WTC11 (cell line): ENCODE measurements at places on chromosomes 3 and 15. TPM values are rescaled to one million over a fixed set of nuclear protein-coding genes. Genes with fewer than 3 reads are reported as not detected.

GRCh38 chr3:175155172-175155571, 296.0 kb downstream of the NAALADL2 start:
- H3K27me3 ChIP-seq: no peaks in the 10 kb centered on the region
- H3K4me3 ChIP-seq: no peak overlapping the region
- H3K4me1 ChIP-seq: peaks cover 36% of the 10 kb centered on the region
- no peak overlapping the region for H3K27ac ChIP-seq
- DNase-seq: no peak

GRCh38 chr3:126685493-126685892, 18.5 kb upstream of the CHCHD6 start:
- peaks cover 21% of the 10 kb centered on the region for H3K4me1 ChIP-seq
- no peak overlapping the region for H3K4me3 ChIP-seq
- DNase-seq: no peak
- H3K27ac ChIP-seq: no peak overlapping the region
- H3K36me3 ChIP-seq: no peaks in the 10 kb centered on the region

Gene ZNF710
- 22.3 to 25.9 TPM (median 24.0 TPM) in 3 replicates for total RNA-seq

DNA sequence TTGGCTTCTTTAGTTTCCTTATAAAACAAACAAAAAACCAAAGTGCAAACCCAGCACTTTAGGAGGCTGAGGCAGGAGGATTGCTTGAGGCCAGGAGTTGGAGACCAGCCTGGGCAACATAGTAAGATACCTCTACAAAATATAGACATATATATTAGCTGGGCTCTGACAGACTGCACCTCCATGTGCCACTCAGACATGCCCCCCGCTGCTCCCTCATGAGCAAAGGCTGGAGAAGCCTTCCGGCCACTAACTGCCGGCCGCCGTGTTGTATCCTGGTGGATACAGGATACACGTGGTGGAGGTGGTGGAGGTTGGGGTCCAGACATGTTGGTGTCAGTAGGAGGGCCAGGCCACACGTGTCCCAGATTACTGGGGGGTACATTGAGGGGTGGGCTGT, 29.4 kb upstream of the CCR4 start:
- no peak overlapping the region for H3K4me3 ChIP-seq
- H3K4me1 ChIP-seq: no peaks in the 10 kb centered on the region
- H3K27ac ChIP-seq: no peak overlapping the region
- no peaks in the 10 kb centered on the region; the same call in 1 of the 2 replicates for H3K27me3 ChIP-seq
- no peak for DNase-seq

DNA sequence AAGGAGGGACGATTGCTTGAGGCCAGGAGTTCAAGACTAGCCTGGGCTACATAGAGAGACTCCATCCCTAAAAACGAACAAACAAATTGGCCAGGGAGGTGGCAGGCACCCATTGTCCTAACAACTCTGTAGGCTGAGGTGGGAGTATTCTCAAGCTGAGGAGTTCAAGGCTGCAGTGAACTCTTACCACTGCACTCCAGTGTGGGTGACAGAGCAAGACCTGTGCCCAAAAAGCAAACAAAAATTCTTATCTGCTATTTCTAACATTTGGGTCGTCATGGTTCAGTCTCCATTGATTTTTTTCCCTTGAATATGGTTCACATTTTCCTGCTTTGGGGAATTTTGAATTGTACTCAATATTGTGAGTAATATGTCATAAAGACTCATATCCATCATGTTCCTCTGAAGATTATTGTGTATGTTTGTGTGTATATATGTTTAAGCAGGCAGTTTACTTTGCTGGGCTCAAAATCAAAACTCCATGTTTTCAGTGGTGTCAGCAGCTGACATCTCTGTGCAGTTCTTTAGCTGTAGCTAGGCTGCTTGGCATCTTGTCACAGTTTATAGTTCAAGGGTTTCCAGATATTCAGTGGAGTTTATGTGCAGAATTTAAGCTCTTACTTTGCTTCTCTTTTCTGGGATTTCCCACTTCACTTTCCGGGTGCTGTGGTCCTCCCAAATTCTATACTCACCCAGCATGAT, 33.2 kb downstream of the IFT122 start:
- no peak overlapping the region for H3K4me3 ChIP-seq
- no peak for DNase-seq
- peaks cover 12% of the 10 kb centered on the region for H3K36me3 ChIP-seq
- no peaks in the 10 kb centered on the region for H3K4me1 ChIP-seq
